ENCODE measurements at places on chromosomes 12 and 14.

GRCh38 chr12:14190694-14191093 is 174.8 kb upstream of the ATF7IP start:
- no peak for DNase-seq

GRCh38 chr14:104249706-104250105 is 111.3 kb downstream of the KIF26A start:
- DNase-seq = peak; percentile 56

- no peak for DNase-seq
These were observed 14.6 kb upstream of the RBM19 start for GRCh38 chr12:113980537-113981337.

GRCh38 chr12:95198914-95199313 is 18.4 kb downstream of the FGD6 start:
- no peak for DNase-seq

GRCh38 chr12:46562625-46563225 is 190.2 kb upstream of the SLC38A2 start:
- no peak for DNase-seq

DNA sequence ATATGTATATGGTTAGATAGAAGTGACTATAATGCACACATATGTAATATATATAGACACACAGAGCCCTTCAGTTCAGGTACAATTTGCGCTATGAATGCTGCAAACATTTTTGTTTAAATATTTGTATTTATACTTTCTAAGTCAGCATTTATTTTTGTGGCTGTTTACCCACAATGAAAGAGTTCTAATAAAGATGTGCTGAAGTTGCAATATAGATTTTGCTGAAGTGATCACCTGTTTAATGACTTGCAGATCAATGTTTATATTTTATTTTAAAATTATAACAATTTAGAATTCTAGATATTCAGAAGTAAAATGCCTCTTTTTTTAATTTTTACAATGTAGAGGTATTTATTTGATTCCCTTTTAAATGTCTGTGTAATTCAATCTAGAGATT is 3.5 kb downstream of the FOXG1 start:
- no peak for DNase-seq

DNA sequence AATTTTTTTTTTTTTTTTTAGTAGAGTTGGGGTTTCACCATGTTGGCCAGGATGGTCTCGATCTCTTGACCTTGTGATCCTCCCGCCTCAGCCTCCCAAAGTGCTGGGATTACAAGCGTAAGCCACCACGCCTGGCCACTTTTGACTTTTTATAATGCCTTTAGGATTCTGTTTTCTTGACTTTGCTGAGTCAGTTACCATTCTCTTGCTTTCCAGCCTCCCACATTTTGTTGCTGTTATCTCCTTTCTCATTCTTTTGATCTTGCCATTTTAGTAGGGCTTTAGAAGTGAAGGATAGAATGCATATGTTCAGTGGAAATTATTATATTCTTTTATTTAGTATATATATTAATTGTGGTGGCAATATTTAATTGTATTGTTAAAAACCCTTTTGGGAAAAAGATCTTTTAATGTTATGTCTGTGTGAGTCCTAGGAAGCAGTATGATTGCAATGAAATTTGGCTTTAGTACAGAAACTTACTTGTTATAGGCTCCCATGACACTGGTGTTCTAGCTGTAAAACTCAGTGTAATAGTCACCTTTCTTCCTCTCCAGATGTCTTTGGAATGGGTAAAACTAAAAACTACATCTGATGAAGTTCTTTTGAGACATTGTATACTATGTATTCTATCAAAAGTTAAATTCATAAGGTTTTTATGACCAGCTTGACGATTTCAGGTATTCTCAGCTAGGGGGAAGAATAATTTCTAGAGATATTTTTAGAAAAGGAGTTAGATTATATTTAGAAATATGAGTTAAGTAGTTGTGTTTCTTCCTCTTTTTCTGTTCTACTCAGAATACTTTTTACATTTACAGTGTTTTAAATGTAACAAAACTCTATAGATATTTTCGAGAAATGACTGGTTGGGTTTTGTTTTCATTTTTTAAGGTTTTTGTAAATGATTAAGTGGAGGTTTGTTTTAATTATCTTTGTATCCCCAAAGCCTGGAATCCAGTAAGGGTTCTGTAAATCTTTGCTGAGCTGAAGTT is 74.7 kb downstream of the APAF1 start:
- no peak for DNase-seq

GRCh38 chr12:69929125-69929524 is 104.1 kb downstream of the MYRFL start:
- DNase-seq = no peak

GRCh38 chr12:97638739-97639138 is 176.1 kb downstream of the RMST start:
- no peak for DNase-seq

All from coronary artery (tissue), 2 donors.